NCI-H1092 treated with DMSO at 0.1 percent for 48 hours (cell line): ENCODE measurements at places on chromosomes 1 and 21.
A peak's percentile ranks its signal among the peaks of the same experiment; 100 is the strongest.

DNA sequence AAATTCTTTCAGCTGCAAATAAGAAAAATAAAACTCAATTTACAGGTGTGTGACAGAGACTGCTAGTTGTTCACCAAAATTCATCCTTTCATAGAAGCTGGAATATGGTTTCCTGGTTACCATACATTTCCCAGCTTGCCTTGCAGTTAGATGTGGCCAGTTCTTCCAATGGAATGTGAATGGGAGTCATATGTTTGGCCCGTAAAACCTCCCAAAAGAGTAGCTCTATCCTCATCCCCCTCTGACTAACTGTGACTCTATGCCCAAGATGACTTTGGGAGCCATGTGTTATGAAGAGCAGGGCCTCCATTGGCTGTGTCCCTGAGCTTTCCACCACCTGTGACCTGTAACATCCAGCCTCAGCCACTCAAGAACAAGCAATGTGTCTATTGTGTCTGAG is 90.6 kb upstream of the NGF start:
- DNase-seq: no peak

DNA sequence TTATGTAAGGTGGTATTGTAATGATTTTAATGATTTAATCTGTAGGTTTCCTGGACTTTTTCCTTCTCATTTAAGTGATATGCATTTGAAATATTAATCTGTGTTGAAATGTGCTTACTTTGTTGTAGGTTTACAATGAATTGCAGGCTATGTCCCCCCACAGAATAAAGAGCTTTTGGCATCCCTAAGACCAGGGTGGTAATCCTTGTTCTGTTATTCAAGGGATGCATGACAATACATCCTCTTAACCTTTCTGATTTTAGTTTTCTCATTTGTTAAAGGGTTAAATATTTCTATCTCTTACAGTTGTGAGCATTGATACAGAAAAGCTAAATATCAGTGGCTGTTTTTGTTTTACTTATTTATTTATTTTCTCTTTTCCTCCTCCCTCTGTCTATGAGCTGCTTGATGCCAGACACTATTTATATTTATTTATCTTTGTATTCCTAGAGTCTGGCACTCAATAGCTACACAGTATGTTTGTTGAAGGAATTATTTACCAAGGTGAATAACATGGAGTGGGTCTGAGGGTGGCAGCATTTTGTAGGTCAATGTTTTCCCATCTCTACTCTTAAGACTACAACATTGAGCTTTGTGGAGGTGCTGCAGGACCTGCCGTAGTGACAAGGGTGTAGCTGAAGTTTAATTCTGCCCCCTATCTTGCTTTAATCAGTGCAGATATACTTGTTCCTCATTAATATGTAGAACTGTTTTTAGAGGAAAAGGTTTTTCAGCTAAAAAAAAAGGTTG is 19.9 kb upstream of the ADGRL2 start:
- no peak for DNase-seq

DNA sequence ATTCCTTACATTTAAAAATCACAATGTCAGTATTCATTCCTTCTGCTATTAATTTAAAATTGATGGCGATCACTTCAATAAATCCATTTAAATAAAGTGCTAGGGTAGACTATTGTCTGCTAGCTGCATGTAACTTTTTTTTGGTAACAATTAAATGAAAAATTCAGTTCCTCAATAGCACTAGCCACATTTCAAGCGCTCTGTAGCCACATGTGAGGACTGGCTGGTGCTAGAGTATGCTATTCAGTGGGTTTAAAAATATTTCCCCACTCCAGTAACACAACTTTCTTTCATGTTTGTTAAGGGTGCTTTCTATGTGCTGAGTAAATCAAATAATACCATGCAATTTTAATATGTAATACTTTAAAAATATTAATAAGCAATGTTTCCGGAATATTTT is 108.2 kb downstream of the LTN1 start:
- peak; percentile 51 for DNase-seq

- no peak for DNase-seq
These were observed 6.0 kb downstream of the COLGALT2 start for GRCh38 chr1:184031409-184032107.

- DNase-seq: no peak
These were observed 1.7 kb downstream of the TNFSF4 start for GRCh38 chr1:173205146-173206051.

GRCh38 chr1:85473390-85473789 is 8.4 kb upstream of the DDAH1 start:
- no peak for DNase-seq

GRCh38 chr1:212674872-212675271 is 24.8 kb downstream of the BATF3 start:
- no peak for DNase-seq

DNA sequence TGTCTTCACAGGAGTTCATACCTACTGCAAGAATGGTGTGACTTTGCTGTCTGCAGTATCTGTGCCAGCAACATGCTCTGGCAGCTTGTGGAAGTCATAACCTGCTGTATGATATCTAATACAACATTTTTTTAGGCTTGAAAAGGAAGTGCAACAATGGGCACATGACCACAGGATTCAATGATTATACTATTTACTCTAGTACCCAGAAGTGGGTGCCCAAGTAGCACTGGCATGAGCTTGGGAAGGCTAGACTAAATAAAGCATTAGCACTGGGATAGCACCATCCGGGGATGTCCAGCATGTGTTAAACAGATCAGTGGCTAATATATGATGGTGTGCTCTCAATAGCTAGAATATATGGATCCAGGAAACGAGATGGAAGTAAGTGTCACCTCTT is 98.6 kb upstream of the PDE4B start:
- no peak for DNase-seq

- peak; percentile 48 for DNase-seq
These were observed 178.1 kb upstream of the RUNX1 start for GRCh38 chr21:35226968-35227744.

DNA sequence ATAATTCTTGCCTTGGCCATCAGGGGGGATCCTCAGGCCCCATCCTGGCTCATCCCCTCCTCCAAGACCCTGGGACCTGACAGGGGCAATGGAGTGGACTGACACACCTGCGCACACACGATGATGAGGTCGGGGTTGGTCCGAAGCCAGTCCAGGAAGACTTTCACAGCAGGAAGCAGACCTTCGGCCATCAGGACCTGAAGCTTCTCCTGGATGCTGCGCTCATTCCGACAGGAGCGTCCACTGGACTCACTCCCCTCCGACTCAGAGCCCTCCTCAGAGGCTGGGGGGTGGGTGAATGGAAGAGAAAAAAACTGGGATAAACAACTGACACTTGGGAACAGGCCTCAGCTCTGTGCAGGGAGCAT is 15.4 kb upstream of the PAQR6 start:
- no peak for DNase-seq

- DNase-seq: no peak
These were observed 116.4 kb downstream of the OLFML2B start for GRCh38 chr1:161907265-161907664.
